ENCODE measurements at places on chromosomes 5 and 9.

DNA sequence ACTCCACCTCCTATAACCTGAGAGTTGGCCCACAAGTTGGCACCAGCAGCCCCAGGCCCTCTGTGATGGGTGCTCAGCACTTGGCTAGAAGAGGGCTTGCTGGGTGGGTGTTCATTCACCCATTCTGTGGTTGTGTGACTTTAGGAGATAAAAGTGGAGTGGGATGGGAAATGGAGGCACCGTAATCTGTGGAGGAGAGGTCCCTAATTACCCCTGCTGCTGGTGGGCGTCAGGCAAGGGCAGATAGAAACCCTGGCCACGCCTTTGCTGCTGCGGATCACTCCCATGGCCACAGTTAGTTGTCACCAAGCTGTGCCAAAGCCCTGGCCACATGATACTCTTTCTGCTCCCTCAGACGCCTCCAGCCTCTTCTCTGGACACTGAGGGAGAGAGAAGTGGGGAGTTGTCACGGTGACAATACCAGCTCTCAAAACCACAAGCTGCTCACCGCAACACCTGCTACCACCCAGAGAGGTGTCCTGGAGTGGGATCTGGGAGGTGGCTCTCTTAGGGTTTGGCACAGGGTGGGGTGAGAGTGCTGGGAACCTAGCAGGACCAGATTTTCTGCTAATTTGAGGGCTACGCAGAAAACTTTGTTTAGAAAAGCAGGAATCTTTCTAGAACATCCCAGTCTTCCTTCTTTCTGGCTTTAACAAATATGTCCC, 12.0 kb upstream of the NEUROG1 start:
- no peak for DNase-seq

DNA sequence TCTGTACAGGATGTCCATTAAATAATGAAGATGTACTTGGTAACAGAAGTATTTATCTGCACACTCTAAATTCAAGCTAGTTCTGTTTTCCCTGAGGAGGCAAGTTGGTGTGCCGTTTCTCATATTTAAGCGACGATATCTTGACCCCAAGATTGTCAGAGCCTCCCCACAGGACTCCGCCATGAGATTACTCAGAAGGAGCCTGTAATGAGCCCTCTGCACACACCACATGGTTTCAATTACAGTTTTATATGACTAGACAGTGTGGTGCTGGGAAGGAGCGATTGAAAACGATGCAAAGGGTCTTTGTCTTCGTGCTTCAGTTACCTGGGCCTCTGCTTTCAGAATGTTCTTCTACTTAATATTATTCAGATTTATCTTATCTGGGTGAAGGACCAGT, 840.4 kb upstream of the WWC1 start:
- DNase-seq: no peak

DNA sequence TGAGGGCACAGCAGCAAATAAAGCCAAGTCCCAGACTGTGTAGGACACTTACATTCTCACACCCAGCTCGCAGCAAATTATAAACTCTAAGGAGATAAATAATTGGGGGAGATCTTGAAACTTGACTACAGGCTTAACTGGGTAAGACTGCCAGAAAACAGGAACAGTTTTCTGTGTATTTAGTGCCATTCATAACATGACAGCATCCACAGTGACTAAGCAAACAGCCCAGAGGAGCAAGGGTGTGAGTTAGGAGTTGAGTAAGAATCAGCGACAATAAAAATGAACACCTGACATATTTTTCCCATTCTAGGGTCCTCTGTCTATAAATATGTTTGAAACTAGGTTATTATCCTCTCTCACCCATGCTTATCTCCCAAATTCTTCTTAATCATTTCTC, 370.9 kb upstream of the WWC1 start:
- no peak for DNase-seq

DNA sequence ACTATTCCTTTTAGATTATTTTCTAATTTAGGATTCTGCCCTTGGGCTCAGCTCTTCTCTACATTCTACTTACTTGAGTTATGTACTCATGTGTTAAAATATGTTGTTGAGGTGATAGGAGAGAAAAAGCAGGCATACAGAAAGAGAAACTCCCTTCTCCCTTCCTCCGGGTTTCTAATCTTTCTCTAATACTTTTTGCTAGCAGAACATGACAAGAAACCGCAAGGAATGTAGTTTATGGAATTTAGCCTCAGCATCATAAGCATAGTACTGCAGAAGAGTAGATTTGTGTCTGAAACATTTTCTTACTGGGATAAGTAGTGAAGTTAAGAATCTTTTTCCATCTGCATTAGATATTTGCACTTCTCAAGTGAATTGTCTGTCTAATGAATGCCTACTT, 139.5 kb upstream of the CYLC2 start:
- DNase-seq: no peak

DNA sequence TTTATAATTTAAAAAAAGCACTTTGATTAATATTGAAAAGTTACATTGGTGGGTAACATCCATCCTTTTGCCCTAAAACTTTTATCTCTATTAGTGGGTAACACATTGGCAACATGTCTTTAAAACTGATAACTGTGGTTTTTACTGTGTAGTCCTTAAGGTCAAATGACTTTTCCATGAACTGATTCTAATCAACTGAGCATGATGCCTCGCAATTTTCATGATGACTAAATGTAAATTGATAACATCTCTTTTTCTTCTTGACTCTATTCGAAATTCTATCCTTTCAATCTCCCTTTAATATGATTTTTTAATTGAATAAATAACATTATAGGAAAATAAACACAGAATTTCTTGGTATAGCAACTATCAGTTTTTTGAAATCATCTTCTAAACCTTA, 6.3 kb upstream of the IL5 start:
- DNase-seq: no peak

DNA sequence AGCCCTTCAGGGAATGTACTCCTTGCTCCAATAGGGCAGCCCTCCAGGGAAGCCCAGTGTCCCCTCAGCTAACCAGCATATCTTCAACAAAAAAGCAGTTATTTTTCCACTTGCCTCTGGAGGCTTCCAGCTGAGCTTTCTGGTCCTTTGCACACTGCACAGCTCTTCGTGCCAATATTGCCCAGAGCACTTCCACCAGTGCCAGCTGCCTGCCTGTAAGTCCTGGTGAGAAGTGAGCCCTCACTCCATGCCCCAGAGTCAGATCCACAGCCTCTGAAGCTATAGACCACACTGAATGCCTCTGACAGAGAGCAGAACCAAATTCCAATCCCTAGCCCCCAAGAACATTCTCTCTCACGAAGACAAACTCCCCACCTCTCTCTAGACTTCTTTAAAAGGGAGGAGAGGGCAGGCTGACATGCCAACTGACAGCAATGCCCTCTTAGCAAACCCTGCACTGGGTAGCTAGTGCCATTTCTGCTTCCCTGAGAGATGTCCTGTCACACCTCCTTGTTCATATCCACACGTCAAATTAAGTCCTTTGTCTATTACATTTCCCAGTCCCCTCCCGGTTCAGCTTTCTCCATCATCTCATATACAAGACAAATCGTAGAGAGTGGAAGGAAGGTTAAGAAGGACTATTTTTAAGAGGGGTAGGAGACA, 12.7 kb upstream of the HEXB start:
- DNase-seq: no peak

- DNase-seq: no peak
These were observed 132.0 kb upstream of the WWC1 start for GRCh38 chr5:168159425-168159824.

DNA sequence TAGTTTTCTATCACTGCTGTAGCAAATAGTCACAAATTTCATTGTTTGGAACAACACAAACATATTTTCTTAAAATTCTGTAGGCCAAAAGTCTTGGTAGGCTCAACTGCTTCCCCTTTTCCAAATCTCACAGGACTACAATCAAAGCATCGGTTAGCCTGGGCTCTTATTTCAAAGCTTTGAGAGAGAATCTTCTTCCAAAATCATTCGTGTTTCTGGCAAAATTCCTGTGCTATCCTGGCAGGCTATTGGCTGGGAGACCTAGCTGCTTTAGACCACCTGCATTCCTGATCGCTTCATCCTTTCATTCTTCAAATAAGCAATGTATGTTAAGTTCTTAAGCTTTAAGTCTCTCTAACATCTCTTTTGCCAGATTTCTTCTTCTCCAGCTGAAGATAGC, 629.8 kb upstream of the CDH18 start:
- no peak for DNase-seq

GRCh38 chr5:118883362-118883761, 105.0 kb downstream of the DTWD2 start:
- no peak for DNase-seq

DNA sequence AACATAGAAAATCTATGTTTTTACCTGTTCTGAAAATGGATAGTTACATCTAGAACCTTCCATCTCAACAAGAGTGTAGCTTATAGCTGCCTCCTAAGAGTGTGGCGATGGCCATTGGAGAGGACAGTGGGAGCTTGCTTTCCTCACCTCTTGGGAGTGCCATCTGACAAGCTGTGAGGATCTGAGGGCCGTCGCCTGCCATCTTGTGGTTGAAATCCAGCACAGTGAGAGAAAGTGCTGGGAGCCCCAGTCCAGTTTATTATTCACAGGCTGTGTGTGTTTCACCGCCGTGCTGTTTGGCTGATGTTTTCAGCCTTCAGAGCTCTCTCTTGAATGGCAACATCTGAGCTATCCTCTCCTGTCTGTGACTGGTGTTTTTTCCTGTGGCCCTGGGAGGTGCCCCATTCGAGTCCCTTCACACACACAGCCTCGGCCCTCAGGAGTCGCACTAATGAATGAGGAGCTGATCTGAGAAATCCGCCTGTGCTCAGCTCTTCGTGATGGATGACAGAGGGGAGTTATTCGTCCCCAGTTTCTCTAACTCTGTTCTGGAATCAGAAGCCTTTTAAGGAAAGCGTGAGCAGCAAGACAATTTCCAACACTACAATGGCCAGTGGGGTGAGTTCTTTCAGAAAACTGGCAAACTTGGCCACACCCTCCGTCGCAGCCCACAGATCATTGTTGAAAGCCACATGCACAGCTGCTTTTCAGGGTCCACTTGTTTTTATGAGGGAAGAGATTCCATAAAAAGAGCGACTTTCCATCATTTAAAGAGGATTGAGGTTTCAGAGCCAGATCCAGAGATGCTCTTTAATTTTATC, 170.3 kb downstream of the PDZD2 start:
- DNase-seq: peak; percentile 73

DNA sequence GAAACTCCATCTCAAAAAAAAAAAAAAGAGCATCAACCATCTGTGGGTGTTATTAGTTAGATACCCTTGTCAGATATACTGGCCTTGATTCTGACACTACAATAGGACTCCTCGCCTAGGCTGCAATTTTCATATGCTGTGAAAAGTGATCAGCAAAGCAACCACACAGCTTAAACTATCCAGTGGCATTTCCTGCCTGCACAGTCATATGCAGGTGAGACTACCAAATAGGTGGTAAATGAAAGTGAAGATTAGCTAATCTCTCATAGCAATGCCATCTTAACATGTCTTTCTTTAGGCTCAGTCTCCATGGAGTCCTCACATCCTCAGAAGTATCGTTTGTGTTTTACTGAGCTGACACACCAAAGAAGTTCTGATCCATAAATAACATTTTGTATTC, 40.8 kb downstream of the GRAMD2B start:
- no peak for DNase-seq

DNA sequence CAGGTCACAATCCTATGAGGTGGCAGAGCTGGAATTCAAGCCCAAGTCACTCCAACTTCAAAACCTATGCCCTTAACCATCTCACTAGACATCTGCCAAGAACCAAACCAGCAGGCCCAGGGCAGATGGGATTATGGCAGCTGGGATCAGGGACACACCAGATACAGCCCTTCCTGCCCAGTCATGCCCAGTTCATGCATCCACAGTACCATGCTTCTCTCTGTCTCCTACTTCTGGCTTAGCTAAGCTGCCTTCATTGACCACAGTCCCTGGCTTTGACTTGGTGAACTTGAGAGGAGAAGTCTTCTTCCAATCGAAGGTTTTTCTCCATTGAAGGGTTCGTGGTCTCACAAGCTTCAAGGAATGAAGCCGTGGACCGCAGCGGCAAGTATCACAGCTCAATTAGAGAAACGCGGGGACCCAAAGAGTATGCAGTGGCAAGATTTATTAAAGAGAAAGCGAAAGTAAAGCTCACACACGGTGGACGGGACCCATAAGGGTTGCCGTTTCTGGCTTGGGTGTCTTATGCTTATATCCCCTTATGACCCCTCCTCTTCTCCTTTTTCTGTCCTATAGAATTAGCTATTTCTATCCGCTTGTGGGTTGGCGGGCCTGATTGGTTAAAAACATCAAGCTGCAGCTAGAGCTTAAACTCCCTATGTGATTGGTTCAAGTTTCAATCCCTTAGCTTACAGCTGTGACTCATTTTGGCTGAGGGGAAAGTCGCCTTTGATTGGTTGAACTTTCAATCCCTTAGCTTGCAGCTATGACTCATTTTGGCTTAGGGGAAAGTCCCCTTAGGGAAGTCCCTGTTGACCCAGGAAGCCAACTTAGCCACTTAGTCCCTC, 101.2 kb downstream of the TRIM36 start:
- no peak for DNase-seq
